ENCODE measurements at places on chromosomes 6 and 20.

DNA sequence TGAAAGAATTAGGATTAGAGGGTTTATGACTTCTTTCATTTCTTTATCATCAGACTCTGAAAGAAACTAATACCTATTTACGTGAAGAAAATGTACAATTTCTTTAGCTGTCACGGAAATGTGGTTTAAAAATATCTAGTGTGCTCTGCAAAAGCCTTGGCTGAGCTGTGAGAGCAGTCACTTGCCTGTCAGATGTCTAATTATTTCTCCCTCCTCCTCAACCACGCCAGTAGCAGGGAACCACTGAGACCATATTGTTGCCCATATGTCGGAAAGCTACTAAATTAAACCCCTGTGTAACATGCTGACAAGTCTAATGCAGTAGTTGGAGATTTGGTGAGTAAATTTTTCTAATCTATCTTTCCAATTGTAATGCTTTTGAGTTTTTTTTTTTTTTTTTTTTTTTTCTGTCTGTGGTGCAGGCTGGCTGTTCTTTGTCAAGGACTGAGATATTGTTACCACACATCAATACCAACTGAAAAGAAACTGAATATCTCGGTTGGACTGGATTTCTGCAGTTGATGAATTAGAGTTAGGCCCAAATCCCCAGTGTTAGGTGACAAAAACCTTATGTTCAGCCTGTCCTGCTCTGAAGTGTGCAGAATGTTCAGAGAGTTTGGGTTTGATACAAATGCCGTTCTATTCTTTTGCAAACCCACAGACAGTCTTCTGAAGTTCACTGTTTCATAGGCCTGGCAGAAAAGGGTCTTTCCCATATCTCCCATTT, 302.9 kb upstream of the SYNCRIP start:
- DNase-seq = no peak

GRCh38 chr6:139763468-139764210, 389.2 kb upstream of the CITED2 start:
- DNase-seq = no peak

DNA sequence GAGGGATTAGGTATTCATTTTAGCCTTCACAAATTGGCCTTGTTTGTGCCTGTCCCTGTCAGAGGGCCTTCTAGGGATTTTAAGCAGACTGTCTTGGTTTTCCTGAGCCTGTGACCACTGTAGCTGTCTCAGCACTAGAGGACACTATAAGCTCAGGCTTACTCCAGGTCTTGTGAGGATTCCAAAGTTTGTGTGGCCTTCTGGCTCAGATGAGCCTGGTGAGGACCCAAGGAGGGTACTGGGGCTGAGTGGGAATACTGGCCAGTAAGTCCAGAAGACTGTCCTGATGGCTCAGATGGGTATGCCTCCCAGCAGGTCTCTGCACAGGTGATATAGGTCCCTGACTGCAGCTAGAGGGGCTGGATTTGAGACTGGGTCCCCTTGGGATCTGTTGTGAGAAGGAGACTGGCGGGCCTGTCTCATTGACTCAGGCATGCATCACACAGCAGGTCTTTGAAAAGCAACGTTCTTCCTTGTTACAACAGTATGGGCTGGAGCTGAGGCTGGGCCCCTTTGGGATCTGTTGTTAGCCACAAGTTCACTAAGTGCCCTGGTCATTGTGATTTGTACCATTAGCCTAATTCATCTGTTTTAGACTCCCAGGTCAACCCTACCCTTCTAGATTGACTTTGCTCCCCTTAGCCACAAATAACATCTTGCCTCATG, 26.3 kb upstream of the TFB1M start:
- DNase-seq = no peak

GRCh38 chr20:41005361-41005729, 23.3 kb upstream of the TOP1 start:
- DNase-seq = peak; percentile 99

DNA sequence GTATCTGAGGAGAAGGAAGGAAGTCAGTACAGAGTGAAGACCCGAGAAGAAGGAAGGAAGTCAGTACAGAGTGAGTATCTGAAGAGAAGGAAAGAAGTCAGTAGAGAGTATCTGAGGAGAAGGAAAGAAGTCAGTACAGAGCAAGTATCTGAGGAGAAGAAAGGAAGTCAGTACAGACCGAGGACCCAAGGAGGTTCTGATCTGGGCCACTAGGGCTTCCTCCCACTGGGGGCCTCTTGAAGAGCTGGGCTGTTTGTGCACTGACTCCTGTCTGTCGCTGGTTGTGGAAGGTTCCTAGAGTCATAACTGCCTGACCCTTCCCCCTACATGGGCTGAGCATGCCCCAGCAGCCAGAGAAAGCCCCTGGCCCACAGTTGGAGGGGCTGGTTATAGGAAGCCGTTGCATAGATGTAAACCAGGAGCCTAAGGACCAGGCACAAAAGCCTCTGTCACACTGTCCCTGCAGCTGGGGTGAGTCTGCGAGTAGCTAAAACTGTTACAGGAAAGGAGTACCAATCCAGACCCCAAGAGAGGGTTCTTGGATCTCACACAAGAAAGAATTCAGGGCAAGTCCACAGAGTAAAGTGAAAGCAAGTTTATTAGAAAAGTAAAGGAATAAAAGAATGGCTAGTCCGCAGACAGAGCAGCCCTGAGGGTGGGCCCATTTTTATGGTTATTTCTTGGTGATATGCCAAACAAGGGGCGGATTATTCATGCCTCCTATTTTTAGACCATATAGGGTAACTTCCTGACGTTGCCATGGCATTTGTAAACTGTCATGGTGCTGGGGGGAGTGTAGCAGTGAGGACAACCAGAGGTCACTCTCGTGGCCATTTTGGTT, 395.9 kb downstream of the PREX1 start:
- DNase-seq = peak; percentile 59

GRCh38 chr20:2314759-2315439, 19.1 kb downstream of the TGM3 start:
- no peak for DNase-seq

GRCh38 chr20:3797592-3798372, 1.7 kb downstream of the CDC25B start:
- no peak for DNase-seq

DNA sequence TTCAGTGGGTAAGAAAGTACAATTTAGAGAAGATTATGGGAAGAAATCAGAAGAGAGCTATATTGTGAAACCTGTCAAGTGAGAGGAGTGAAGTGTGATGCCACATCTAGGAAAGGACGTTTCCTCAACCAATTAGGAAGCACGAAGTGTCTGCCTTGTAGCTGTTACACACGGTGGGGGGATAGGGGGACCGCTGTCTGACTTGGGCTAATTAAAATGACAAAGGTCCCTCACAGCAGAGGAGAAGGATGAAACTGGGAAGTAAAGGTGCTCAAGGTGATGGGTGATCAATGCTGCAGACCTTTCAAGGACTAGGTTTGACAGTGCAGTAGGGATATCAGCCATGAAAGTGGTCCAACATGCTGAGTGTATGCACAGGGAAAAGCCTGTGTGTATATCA, 181.1 kb upstream of the PRSS16 start:
- no peak for DNase-seq

All from RWPE2 (cell line).